ENCODE measurements at places on chromosomes 7 and 10.
A peak's percentile ranks its signal among the peaks of the same experiment; 100 is the strongest.

GRCh38 chr7:71208881-71209280 is 76.9 kb downstream of the GALNT17 start:
- no peaks in the 10 kb centered on the region for H3K4me1 ChIP-seq
- peak overlapping the region; percentile 22 for H3K27ac ChIP-seq
- H3K4me3 ChIP-seq = no peak overlapping the region
- no peak for DNase-seq
- no peaks in the 10 kb centered on the region for H3K36me3 ChIP-seq

DNA sequence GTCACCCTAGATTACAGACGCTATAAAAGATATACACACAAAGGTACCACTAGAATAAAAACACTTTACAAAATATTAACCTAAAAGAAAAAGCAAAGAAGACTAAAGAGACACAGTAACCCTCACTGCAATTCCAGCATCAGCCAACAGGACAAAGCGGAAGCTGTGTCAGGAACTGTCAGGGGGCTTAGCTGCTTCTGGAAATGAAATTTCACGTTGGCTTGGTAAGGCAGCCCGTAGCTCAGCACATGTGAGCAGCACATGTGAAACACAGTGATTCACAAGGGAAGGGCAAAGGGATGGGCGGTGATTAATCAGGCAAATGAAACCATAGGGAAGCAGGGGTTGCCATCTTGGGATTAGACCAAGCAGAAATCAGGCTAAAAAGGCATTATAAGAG is 195.4 kb downstream of the MGMT start:
- DNase-seq = no peak
- H3K27ac ChIP-seq = no peak overlapping the region
- no peaks in the 10 kb centered on the region for H3K4me1 ChIP-seq
- H3K27me3 ChIP-seq = no peaks in the 10 kb centered on the region
- H3K36me3 ChIP-seq = peaks cover 9% of the 10 kb centered on the region
- no peak overlapping the region for H3K4me3 ChIP-seq

- no peaks in the 10 kb centered on the region for H3K27me3 ChIP-seq
- peaks cover 5% of the 10 kb centered on the region for H3K36me3 ChIP-seq
- no peak overlapping the region for H3K4me3 ChIP-seq
- DNase-seq = no peak
Measured at GRCh38 chr10:78044699-78045098, 11.0 kb downstream of the RPS24 start.

- no peaks in the 10 kb centered on the region for H3K27me3 ChIP-seq
- no peaks in the 10 kb centered on the region for H3K36me3 ChIP-seq
- peaks cover 6% of the 10 kb centered on the region for H3K4me1 ChIP-seq
- H3K4me3 ChIP-seq = no peak overlapping the region
- no peak for DNase-seq
Measured at GRCh38 chr10:132270721-132271457, 36.9 kb downstream of the STK32C start.

GRCh38 chr7:97819161-97819560 is 53.0 kb downstream of the ASNS start:
- DNase-seq = no peak
- no peak overlapping the region for H3K27ac ChIP-seq
- no peak overlapping the region for H3K4me3 ChIP-seq
- no peaks in the 10 kb centered on the region for H3K4me1 ChIP-seq

All from tibial nerve (tissue), 4 donors.